ENCODE measurements at places on chromosomes 5 and 9.

GRCh38 chr5:150601491-150602345, 38.7 kb upstream of the SYNPO start:
- no peak for DNase-seq

DNA sequence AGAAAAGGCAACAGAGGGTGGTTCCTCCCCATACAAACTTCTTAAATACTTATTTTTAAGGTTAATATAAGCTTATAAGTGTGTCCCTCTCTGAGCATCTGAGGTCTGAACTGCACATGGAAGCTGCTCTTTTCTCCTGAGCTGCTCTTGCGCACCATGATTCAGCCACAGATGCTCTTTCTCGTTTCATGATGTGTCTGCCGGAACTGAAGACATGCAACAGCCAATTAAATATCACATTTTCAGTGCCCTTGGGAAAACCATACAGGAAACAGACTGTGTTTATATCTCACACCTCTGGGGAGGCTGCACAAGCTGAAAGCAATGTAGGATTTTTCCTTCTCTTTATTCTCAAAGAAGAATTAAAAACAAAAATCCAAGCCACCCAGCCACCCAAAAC, 96.8 kb upstream of the NREP start:
- DNase-seq: no peak

DNA sequence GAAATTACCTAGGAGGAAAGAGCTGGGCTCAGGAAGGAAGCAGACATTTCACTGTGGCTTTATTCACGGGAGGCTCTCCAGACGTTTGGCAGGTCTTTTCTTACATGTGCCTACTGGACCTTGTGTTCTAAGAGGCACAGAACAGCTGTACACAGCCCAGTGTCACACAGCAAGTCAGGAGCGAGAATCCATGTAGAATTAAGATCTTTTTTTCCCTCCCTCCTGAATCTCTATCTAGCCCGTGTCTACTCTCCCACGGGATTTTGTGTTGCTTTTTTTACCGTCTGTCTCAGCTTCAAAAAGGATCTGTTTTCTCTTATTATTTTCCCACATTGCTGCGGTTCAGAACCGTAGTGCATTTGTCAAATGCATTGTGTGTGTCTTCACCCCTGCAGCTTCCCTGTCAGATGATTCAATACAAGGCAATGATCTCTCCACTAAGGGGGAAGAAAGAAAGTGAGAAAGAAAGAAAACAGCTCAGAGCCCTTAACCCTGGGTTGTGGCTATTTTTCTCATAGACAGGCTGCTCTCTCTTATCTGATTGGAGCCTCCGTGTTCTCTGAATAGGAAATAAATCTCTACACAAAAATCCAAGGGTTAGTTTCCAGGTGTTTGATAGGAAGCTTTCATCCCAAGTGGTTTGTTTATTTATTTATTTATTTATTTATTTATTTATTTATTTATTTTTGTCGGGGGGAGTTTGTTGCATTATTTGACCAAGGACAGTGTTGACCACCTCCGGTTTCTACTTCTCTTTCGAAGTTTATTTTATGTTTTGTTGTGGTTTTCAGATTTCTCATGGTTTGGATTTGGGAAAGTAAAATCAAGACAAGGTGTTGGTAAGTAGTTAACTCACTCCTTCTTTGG, 191.0 kb downstream of the NTRK2 start:
- no peak for DNase-seq

DNA sequence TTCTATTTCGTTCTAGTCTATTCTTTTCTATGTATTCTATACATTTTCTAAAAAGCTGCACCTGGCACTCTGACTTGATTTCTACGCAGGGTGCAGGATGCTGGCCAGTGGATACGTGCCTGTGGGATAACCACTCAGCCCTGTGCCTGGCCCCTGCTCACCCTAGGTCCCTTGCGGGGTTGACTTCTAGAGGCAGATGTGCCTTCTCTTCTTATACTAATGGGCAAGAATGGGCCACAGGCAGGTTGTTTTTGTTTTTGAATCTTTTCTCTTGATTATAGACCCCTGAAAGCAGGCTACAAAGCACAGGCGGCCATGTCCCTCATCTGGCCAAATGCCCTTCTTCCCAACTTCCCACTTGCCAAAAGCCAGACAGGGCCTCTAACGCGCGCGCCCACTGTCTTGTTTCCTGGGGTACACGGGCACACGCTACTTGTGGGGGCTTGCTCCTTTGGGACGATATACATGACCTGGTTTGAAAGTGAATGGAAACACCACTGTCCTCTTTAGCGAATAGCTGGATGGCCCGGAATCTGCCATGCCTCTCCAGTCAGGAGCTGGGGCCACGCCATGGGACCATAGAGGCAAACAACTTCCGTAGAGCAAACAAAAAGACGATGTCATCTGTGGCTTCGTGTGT, 162.7 kb upstream of the IRX2 start:
- DNase-seq: no peak

GRCh38 chr9:76592974-76593347, 134.0 kb downstream of the GCNT1 start:
- DNase-seq: no peak

- DNase-seq: no peak
Observed at GRCh38 chr9:8779478-8779877, 979.9 kb upstream of the DMAC1 start.

DNA sequence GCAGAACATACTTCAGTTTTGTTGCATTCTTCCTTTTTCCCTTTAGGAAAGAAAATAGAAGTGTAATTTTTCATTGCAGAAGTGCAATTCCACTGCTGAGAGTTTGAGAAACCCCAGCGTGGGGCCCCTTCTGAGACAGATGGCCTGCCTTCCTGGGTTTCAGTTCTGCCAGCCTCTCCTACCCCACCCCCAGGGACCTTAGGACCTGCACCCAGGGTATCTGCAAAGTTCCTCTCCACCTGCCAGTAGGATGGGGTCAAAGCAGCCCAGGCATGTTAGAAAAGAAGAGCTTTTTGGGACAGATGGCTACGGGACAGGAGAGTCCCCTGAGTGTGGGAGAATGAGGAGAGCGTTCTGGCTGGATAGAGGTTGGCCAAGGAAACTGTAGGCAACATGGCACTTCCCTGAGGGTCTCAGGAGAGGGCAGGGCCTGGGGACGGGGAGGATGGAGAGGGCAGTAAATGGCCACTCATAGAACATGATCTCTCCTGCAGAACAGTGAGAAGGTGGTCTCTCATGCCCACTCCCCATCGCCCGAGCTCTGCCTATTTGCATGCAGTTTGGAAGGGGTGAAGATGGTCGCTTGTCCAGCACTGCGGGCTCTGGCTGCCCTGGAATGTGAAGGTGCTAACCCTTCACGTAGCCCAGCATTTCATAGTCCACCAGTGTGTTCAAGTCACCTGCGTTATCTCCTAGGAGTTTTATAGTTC, at the start of gene TIFAB:
TSS of gene TIFAB (minus strand) at position 31 of the 710 bp plus-strand sequence. CDS start 2,412 bp downstream, outside the sequence.
- no peak for DNase-seq

DNA sequence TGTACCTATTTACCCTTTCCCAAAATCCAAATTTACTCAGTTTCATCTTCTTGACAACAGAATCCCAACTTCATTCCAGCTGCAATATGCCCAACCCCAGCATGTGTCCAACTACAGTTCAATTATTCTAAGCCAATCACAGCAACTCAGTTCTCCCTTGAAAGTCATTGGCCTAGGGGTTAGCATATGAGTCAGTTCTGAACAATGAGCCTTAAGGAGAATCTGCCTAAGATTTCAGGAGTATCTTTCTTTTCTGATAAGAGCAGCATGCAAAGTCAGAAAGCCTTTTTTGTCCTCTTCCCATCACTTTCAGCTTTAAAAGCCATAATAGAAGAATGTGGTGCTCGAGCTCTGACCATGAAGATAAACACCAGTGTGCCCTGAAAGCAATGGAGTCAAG, 44.4 kb upstream of the RASGRF2 start:
- no peak for DNase-seq

GRCh38 chr9:36341936-36342577, 58.0 kb downstream of the RNF38 start:
- DNase-seq: no peak

DNA sequence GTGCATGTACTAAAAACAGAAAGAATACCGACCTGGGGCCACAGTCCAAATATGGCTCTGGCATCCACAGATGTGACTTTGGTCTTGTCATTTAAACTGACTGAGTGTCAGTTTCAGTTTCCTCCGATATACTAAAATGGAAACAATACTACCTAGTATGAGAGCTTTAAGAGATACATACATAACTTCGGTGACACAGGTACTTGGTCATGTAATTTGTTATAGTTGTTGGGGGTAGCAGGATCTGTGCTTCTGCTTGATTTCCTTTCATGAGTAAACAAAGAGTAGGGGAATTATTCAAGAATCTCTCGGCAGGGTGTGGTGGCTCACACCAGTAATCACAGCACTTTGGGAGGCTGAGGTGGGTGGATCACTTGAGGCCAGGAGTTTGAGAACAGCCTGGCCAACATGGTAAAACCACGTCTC, 32.1 kb downstream of the MTMR12 start:
- no peak for DNase-seq

GRCh38 chr5:11268891-11269290, 507.9 kb upstream of the DAP start:
- no peak for DNase-seq

GRCh38 chr9:99753436-99753835, 68.2 kb upstream of the NR4A3 start:
- no peak for DNase-seq

DNA sequence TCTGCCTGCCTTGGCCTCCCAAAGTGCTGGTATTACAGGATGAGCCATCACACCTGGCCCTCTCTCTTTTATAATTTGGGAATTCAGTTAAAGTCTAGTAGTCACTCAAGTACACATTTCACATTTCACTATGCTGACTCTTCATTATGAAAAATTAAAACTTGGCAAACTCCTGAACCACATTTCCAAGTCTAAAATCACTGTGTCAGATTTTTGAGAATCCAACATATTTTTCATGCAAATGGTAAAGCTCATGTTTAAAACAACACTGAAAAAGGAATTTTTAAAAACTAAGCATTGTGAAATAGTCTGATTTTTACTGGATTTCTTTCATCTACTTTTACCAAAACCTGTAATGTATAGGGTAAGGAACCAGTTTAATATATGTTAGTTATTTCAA, 92.3 kb downstream of the SVEP1 start:
- no peak for DNase-seq

DNA sequence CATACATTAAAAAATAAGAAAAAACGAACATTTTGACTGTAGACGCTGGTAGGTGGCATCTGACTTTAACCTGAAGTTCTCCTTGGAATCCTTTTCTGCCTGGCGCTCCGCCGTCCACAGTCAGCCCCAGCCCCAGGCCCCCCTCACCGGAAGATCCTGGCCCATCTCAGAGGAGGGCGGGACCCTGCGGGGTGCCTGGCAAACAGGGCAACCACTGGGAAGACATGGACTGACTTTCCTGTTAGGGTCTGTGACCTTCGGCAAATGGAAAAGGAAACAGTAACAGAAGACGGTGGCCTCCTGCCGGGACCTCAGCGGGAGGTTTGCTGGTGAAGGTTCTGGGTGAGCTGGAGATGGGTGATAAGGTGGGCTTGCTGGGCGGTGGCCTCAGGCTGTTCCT, 11.7 kb upstream of the EGR1 start:
- no peak for DNase-seq

DNA sequence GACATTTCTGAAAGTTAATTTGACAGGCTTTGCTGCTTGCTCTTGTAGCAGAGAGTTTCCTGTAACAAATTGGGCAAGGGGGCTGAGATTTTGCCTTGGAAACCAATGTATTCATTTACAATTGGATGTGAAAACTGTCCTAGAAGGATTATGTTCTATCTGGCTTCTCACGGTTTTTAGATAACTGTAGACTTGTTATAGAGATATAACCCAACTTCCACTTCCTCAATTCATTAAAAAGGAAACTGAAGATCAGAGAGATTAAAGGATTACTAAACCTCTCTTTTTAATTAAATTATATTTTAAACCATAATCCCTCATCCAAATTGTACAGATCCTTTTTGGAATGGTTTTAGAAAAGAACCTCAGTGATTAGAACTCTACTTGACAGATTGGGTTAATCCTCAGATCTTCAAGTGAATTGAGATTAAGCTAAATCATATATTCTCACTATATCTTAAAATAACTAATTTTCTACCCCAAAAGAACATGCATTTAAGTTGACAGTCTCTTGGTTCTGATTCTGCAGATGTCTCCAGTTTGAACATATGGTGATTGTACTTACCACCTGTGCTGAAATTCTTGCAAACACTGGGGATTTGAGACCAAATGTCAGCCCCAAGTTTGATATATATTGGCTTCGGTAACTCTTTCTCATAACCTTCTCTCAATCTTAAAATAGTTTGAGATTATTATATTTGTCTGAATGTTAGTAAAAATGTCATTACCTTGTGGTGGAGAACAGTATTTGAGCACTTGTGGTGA, 130.1 kb upstream of the C9orf72 start:
- DNase-seq: no peak

DNA sequence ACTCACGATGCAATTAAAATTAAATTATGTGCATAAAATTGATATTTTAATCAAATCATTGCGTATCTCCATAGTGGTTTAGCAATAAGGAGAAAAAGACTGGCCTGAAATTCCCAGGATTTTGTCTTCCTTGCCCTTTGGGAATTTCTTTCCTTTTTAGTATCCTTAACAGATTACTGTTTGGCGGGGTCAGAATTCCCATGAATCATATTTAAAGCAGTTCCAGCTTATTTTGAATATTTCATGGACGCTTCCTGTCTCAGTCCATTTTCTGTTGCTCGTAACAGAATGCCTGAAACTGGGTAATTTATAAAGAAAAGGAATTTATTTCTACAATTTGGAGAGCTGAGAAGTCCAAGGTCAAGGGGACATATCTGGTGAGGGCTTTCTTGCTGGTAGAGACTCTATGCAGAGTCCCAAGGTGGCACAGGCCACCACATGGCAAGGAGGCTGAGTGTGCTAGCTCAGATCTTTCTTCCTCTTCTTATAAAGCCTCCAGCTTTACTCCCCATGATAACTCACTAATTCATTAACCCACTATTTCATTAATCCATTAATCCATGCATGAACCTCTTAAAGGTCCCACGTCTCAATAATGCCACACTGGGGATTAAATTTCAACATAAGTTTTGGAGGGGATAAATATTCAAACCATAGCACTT, 37.8 kb downstream of the CDH6 start:
- no peak for DNase-seq
